Liver (tissue), 10 donors: ENCODE measurements at places on chromosomes 1 and 21. TPM values are rescaled to one million over a fixed set of nuclear protein-coding genes. Genes with fewer than 3 reads are reported as not detected.

DNA sequence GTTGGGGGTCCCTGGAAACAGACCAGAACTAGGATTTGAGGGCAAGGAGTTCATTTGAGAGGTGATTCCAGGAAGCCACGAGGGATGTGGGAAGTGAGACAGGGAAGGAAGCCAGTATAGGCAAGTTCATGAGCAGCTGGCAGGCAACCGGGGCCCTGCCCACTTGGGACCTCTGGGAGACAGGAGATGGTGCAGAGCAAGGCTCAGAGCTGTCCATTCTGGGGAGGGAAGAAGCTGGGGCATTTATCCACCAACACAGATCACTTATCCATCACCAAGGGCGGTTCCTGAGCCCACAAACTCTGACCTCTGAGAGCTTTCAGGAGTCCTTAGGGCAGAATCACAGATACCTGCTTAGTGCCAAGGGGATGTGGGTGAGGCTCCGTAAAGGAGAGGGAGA, 16.8 kb downstream of the EDN2 start:
- DNase-seq, result no peak

GRCh38 chr1:201230676-201231075, 40.1 kb downstream of the IGFN1 start:
- no peak for DNase-seq

GRCh38 chr1:56153276-56153675, 426.1 kb downstream of the PLPP3 start:
- no peak for DNase-seq

DNA sequence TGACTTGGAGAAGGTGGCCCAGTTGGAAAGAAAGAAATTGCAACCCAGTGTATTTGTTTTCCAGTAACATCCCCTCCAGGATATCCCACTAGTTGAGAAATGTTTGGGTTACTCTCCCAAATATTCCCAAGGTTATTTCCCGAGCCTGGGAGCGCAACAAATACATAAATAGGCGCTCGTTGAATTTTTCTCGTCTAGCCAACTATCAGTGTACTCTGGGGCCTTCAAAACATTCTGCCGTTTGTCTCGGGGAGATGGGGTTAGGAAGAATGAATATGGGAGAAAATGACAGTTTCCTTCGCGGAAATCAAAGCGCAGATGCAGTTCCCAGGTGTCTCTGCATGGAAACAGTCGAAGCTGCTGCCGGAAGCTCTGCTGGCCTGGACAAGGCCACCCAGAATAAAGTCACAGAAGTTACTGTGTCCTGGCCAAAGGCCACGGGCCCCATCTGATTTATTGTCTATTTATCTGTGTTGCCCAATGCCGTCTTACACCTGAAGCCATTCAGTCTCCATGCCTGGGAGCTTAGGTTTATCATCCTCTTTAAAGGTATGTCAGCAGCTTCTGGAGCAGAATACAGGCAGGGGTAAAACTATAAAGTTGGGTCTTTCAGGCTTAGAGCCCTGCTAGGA, 1.0 kb downstream of the C1orf115 start:
- DNase-seq, result no peak

GRCh38 chr1:228219245-228219961, 11.6 kb downstream of the OBSCN start:
- no peak for DNase-seq

DNA sequence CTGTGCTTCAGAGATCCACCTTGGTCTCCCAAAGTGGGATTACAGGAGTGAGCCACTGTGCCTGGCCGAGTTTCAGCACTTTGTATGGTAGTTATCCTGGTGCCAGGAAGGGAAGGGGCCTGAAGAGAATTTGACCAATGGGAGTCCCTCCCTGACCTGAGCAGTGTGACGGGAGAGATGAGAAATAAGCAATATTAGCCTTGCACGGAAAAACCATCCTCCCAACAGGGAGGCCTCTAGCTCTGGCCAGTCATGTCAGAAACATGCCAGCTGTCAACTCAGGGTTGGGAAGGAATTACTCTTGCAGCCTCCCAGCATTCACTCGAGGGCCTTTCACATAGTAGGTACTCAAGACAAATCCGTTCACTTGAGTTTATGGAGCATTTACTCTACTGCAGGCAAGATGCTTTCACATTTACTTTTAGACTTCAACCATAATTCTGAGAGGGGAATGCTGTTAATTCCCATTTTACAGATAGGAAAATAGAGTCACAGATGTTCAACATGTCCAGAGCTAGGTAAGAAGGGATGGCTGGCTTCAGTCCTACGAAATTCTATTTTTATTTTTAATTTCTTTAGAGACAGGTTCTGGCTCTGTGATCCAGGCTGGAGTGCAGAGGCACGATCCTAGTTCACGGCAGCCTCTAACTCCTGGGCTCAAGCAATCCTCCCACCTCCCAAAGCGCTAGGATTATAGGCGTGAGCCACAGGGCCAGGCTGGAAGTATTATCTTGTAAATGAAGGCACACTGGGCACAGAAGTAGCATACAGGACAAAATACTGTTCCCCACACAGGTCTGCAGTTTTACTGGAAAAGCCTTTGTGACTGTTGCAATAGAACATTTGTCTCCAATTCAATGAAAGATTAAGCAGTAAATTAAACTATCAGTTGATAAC, 3.2 kb upstream of the ATP13A2 start:
- DNase-seq, result no peak

DNA sequence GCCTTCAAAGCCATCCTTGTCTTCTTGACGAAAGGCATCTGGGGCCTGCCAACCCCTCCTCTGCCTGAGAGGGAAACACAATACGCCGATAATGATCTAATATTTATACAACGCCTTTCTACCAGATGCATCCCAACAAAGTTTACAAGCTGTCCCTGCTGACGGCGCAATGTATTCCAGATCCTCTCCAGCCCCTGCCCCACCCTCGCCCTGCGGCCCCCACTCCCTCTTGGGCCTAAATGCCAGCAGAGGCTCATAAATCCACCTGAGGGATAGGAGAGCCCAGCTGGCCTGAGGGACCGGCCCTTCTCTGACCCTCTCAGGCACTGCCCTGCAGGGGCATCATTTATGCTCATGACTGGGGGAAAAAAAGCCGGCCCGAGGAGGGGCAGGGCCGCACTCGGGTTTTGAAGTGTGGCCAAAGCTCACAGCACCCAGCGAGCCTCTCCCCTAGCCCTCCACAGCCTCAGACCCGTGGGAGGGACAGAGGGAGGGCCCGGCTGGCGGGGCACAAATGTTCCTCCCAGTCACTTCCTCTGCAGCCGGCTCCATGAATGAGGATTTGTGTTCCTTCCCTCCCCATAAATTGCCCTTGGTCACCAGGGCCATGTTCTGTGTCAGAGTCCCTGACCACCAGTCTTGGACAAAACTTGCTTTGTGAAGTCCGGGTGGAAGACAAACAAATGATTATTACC, 140.3 kb downstream of the FOXD2 start:
- no peak for DNase-seq

GRCh38 chr1:1219341-1219740, 5.4 kb upstream of the TNFRSF4 start:
- no peak for DNase-seq

- DNase-seq, result no peak
These were observed 49.6 kb downstream of the WDR64 start for GRCh38 chr1:241701483-241702295.

DNA sequence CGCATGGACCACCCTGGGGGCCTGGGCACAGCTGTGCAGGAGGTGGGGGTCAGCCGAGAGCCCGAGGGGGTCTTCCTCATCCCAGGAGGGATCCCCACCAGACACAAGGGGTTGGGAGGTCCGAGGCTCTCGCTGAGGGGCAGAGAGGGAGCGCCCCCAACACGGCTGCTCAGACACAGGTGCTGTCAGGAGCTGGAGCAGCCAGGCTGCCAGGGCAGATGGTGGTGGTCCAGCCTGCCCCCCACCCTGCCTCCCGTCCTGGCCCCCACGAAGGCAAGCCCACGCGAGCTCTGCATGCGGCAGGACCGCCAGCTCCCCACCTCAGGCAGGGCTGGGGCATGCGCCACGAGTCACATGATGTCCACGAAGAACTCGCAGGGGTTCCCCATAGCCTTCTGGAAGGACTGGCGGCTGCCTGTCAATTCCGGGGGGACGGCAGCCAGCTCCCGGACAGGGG, 4.7 kb downstream of the TAS1R3 start:
- DNase-seq, result no peak

- no peak for DNase-seq
These were observed 293.8 kb downstream of the SPATA17 start for GRCh38 chr1:217924924-217925323.

DNA sequence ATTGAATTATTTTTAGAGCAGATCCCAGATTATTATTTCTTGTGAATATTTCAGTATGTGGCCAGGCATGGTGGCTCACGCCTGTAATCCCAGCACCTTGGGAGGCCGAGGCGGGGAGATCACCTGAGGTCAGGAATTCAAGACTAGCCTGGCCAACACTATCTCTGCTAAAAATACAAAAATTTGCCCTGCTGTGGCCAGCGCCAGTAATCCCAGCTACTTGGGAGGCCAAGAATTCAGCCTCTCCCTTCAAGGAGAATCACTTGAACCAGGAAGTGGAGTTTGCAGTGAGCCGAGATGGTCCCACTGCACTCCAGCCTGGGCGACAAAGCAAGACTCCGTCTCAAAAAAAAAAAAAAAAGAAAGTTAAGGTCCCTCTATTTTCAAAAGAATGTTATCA, 4.3 kb downstream of the OSBPL9 start:
- no peak for DNase-seq

DNA sequence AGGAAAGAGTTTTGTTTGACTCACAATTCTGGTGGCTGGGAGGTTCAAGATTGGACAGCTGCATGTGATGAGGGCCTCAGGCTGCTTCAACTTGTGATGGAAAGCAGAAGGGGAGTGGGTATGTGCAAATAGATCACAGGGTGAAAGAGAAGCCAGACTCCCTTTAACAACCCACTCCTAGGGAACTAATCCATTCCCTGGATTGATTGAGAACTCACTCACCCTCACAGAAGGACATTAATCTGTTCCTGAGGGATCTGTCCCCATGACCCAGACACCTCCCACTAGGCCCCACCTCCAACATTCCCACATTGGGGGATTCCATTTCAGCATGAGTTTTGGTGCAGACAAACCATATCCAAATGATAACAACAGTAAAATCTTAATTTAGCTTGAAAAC, 25.6 kb downstream of the UBE2T start:
- DNase-seq, result no peak

DNA sequence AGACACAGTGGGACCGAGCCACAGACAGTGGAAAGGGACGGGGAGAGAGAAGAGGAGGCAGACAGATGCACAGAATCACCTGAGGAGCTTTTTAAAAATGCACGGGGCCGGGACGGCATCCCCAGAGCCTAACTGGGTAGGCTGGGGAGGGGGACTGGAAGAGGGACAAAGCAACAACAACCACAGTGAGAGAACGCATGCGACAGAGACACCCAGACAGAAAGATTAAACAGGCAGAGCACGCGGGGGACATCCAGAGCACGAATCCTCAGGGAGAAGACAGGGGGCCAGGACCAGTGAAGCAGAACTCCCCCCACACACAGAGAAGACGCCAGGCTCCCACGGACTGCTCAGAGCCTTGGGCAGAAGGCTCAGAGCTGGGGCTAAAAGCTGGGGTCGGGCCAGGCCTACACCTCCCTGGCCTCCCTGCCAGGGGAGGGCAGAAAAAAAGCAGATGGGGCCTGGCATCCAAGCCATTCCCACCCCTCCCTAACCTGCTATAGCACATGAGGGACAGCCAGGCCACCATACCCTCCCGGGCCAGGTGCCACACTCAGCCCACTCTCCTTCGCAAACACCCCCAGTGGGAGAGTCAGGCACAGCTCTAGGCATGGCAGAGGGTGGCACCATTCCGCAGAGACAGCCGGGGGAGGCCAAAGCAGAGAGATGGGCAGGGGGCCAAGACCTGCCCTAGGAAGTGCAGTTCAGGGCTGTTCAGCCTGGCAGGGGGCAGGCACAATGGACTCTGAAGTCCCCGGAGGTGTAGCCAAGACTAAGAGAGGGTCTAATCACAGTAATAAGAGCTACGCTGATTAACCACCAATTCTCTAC, 29.8 kb upstream of the COL16A1 start:
- no peak for DNase-seq

DNA sequence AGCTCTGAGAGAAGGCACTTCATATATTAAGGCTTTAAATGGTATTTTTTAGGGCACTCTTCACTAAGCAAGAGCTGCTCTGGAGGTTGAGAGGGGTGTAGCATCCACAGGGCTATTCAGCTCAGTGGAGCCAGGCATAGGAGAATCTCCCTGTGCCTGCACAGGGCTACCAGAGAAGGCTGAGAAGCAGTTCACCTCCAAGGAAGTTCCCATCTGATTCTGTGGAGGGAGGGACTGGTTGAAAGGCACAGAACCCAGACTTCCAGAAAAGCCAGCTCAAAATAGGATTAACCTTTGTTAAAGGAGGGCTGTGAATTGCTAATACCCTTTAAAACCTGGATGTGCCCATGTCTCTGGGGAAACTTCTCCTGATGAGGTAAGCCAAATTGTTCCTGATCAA, 304.5 kb downstream of the TTLL7 start:
- no peak for DNase-seq

DNA sequence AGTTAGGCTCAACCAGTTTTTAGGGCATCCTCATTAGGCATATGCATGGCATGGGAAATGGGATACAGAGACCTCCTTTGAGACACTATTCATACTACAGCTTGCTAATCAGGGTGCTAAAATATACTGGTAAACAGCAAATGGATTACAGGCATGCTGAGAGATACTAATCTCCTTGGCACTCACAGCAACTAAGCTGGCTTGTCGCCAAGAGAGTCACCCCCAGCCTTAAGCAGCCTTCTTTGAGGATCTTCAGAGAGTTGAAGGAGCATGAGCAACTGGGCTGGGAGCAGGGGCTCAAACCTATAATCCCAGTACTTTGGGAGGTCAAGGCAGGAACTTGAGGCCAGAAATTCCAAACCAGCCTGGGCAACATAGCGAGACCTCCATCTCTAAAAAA, 120.1 kb upstream of the NR5A2 start:
- DNase-seq, result no peak

GRCh38 chr1:201229771-201230635, 39.4 kb downstream of the IGFN1 start:
- DNase-seq, result no peak

DNA sequence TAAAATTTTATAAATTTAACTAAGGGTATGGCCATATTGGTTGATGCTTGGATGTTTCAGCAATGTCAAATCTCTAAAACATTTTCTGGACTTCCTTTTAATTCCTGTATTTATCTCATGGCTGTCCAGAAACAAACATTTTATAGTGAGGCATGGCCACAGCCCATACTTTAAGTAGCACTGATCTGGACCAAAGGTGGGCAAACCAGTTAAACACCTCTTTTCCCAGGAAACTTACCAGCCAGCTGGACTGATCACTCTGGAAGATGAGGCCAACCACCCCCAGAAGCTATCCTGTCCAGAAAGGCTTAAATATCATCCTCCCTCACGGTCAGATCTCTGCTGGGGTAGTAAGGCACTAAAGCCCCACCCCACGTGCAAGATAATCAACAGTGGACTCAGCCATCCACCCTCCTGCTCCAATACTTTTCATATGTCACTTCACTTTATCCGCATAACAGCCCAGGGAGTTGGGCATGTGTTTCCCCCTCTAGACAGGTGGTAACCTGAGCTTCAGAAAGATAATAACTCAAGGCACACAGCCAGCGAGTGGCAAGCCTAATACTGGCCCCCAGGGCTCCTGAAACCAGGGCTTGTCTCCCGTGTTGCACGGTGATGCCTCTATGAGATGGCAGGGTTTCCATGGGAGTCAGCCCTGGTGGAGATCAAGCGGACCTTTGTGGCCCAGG, 120.5 kb upstream of the NGF start:
- no peak for DNase-seq

GRCh38 chr1:28718166-28718565, 18.6 kb upstream of the YTHDF2 start:
- no peak for DNase-seq

Gene CAMK2N1
- total RNA-seq, result 13.0 TPM

Gene RLF
- total RNA-seq, result 10.2 TPM

Gene DMRTA2
- not detected for total RNA-seq

Gene SLC30A10
- total RNA-seq, result 90.9 TPM

Gene NMNAT2
- total RNA-seq, result 0.05 TPM

Gene G0S2
- 9.6 TPM for total RNA-seq

Gene NOTCH2NLA
- total RNA-seq, result 20.0 TPM

Gene TIE1
- total RNA-seq, result 10.4 TPM
